ENCODE measurements at places on chromosomes 2 and 18.

DNA sequence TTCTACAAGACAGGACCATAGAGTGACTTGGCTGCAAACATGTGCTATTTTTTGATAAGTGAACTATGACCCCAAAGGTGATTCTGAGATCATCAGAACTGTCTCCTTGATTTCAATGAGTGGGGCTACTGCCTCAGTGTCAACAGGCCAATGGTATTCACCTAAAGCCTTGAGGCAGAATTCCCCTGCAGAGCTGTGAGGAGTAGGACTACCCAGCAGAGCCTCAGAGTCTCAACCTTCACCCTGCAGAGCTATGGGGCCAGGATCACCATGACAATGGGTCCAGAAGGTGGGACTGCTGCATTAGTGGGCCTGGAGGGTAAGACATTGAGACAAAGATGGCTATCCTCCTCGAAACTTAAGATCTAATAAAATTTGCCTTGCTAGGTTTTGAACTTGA, 1668.2 kb upstream of the SLC39A10 start:
- DNase-seq, result no peak

DNA sequence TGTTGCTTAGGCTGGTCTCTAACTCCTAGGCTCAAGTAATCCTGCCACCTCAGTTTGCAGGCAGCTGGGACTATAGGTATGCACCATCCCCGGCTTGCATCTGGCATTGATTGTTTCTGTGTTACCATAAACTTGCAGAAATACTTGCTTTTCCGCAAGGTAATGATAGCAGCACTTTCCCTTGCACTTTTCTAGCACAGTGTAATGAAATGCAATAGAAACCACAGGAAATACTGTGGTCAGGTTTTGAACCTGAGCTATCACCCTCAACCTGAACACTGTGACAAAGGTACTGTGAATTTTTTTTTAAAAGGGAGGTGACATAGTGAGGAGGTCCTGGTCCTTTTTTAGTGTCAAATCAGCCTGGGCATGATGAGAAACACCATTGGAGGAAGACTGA, 38.3 kb downstream of the DHRS9 start:
- DNase-seq, result peak; percentile 32

DNA sequence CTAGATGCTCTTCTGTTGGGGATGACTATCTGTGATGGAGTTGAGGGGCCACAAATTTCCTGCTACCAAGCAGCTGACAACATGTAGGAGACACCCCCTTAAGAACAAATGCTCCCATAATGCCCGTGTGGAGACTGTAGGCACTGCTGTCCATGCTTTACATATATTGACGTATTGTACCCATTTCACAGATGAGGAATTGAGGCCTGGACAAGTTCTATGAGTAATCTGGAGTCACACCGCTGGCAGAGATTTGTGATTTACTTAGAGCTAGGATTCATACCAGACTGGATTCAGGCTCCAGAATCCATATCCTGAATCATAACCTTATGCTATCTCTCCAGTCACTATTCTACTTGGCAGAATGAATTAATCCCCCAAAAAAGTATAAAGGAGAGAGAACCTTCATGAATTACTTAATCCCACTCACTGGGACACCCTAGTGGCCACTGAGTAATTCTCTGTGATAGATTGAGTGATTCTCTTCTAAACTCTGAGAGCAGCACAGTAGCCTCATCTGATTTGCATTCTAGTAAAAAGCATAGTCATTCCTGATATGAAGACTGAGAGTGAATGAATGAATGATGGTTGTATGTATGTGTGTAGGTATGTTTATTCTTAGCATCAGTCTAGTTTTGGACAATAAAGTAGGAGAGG, 460.7 kb upstream of the MEIS1 start:
- no peak for DNase-seq

DNA sequence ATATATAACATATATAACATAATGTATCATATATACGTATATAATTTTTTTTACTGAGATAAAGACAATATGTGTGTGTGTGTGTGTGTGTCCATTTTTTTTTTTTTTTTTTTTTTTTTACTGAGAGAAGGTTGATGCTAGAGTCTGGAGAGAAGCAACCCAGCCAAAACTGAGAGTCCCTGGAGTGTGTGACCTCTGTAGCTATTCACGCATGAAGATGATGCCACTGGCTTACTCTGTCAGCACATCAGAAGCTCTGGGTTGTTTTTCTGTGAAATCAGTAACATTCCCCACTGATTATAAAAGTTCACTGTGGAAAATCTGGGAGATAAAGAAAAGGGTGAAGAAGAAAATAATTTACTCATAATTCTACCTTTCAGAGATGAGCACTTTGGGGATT, 27.2 kb downstream of the CCDC195 start:
- DNase-seq, result no peak

GRCh38 chr2:199207011-199207410, 250.7 kb downstream of the SATB2 start:
- DNase-seq, result no peak

- DNase-seq, result no peak
Observed at GRCh38 chr2:20169796-20170703, 54.9 kb downstream of the SDC1 start.

DNA sequence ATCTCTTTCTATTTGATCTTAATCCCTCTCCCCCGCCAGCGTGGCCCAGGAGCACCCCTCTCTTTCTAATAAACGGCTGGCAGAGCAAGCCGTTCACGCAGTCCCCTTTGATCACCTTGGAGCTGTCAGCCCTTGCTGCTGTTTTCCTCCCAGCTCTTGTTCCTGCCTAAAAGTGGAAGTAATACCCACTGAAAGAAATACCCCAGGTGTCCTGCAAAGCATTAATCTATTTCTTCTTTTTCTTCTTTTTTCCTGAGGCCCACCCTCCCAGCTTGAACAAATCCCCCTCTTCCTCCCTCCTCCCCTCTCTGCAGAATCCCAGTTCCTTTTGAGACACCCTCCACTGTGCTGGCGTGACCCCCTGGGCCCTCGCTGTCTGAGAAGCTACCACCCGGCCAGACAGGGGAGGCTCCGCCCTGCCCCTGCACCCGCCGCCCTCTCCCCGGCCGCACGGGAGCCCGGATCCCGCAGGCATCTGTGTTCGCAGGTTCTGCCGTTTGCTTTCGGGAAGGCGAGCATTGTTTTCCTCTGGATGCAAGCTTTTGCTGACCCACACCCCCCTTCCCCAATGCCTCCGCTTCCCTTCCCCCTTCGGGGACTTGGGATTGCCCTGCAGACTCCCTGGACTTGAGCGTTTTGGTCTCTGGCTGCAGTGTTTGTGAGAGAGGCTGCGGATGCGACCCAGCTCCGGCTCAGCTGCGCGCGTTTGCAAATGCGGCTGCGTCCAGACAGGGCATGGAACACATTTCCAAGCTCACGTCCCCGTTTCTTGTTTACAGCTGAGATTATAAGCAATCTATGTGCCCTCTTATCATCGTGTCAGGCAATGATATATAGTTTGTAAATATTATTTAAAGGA, 631.5 kb downstream of the NYAP2 start:
- DNase-seq, result peak; percentile 30

GRCh38 chr2:172440795-172441194, 13.4 kb downstream of the ITGA6 start:
- no peak for DNase-seq

GRCh38 chr2:66105066-66105753, 329.7 kb upstream of the MEIS1 start:
- DNase-seq, result no peak

- no peak for DNase-seq
Observed at GRCh38 chr2:156323754-156324153, 8.8 kb downstream of the NR4A2 start.

- no peak for DNase-seq
Observed at GRCh38 chr2:69271831-69272257, 115.2 kb downstream of the GFPT1 start.

- no peak for DNase-seq
Observed at GRCh38 chr2:96888072-96889011, 18.5 kb upstream of the SEMA4C start.

DNA sequence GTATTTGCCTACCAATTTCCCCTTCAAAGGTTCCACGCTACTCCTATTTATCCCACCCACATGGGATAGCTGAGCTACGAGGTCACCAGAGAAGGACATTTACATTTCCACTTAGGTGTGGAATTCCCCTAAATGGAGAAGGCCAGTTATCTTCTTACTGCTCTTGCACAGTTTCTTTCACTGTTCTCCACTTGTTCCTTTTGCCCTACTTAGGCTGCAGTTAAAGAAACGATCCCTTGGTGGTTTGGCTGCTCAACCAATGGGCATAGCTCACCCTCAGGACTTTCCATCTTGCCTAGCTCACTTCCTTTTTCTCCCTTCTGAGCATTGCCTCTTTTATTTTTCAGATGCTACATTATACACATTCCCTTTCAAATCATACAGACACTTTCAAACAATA, 11.2 kb upstream of the NABP1 start:
- DNase-seq, result no peak

GRCh38 chr2:33365264-33365970, 111.0 kb upstream of the RASGRP3 start:
- DNase-seq, result no peak

GRCh38 chr2:181642086-181642485, 14.8 kb downstream of the CERKL start:
- DNase-seq, result no peak

DNA sequence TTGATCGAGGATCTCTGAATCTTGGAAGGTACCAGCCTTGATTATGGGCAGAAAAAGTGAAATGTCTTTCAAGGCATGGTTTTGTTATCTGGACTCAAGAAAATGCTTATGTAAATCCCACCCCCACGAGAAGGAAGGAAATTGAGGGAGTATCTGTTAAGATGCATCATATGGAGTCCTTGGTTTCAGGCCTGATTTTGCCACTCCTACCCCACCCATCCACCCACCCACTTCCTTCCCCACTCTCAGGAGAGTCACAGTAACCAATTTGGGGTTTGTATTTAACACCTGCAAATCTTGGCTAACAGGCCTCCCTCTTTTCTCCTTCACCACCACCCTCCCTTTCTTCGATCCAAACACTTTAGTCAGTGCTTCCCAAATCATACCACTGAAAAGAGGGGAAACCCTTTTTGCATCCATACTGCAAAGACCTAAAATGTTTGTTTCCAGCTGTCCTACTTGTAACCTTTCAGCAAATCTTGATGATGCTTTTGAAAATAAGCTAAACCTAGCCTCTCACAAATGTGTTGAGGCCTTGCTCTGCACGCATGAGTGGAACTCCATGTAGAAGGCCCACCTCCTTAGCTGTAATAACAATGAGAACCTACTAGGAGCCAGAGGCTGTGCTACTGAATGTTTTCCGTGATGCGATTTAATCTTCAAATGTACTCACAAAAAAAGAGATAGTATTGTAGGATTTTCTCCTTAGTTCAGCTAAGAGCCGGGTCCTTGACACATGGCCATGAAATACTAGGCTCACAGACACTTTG, 34.8 kb downstream of the POU3F3 start:
- no peak for DNase-seq

GRCh38 chr2:173159791-173160463, 84.3 kb downstream of the MAP3K20 start:
- DNase-seq, result no peak

DNA sequence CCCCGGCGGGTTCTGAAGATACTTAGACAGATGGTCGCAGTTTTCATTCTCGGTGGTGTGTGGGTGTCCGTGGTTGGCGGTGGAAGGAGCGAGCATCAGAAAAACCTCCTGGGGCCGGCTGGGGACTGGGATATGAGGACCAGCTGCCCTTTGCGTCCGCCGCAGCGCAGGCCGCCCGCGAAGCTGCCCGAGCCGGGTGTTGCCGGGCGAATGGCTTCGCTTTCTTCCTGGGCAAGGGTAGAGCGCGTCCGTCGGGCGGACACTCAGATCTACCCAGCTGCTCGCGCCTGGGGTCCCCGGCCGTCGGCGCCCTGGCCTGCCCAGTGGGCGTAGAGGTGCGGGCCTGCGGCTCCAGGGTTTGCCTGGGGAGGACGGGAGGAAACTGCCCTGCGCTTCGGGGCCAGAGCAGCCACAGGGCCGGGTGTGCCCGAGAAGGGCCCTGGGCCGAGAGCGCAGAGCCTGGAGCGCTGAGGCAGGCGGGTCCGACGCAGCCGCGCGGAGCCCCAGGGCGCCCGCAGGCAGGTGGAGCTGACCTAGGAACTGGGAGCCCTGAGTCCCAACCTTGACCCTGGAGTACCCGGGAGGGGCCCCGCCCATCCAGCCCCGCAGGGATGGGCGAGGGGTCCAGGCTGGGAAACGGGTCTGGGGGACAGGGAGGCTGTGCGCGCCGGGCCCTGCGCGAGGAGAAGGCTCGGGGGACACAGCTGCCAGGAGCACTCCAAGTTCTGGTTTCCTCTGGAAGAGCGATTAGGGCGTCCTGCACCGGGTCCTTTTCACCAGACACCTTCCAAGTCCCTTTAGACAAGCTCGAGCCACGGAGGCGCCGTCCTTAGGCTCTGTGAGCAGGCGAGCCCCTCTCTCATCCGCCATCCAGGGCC, 1.3 kb downstream of the TWIST2 start:
- no peak for DNase-seq

DNA sequence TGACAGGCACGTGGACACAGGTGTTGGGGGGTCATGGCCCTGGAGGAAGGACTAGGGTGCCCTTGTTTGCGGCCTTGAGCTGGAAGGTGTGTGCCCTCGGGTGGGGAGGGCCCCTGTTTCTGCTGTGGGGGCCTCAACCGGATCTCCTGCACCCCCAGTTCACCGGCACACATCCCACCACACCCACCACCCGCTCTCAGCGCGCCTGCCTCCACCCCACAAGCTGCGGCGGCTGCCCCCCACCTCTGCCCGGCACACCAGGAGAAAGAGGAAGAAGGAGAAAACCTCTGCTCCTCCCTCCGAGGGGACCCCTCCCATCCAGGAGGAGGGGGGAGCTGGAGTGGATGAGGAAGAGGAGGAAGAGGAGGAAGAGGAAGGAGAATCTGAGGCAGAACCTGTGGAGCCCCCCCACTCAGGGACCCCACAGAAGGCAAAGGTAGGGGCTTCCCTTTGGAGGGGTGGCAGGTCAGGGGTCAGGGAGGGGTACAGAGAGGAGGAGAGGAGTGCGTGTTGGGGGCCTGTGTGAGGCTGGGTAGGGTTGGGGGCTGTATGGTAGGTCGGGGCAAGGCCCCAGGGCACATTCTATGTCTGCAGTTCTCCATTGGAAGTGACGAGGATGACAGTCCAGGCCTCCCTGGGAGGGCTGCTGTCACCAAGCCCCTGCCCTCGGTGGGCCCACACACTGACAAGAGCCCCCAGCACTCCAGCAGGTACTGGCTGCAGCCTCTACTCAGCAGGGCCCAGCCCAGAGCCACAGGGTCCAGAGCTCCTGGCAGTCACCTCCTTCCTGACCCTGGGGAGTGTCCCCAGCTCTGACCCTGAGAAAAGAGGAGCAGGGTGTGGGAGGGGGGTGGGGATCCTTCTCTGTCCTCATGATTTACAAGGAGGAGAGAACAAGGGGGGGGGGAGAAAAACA, 1.8 kb downstream of the SLC4A3 start:
- no peak for DNase-seq

DNA sequence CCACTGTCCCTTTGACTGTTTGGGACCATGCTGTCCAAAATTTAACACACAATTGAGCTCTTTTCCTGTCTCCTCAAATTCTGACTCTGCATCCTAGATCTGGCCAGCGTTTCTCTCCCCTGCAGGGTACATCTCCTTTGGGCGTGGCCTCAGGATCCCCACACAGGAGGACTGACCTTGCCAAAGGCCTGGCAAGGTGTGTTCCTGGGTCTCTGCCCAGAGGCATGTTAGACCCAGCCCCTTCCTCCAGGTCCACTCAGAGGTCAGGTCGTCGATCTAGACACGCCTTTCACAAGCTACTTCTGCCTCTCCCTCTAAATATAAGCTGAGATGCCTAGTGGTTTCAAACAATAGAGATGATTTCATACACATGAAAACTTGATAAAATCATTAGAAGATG, 45.4 kb upstream of the SMIM21 start:
- no peak for DNase-seq

Measured in activated CD4-positive, alpha-beta memory T cell treated with anti-CD3 and anti-CD28 coated beads for 36 hours (primary cell).